NCI-H1436 treated with DMSO at 0.1 percent for 48 hours (cell line): ENCODE measurements at places on chromosomes 12 and 14.

DNA sequence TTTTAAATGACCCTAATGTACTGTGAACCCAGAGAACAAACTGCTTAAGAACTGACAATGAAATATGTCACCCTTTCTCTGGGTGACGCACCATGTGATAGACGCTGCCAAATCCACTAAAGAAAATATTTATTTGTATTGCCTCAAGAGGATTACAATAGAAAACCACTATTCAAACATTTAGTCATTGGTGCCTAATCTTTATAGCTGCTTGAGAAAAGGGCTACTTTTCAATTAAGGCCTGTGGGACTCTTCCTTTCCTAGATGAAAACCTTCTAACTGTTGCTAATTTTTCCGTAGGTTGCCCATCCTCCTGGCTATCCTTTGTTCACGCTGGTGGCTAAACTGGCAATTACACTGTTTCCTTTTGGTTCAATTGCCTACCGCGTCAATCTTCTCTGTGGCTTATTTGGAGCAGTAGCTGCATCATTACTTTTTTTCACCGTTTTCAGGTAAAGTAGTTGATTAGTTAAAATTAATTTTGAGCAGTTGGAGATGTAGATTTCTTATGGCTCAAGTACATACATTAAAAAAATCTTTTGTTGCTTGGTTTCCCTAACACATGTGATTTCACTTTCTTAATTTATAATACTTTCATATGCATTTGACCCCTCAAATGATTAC is 6.0 kb downstream of the TMEM260 start:
- peak; percentile 34 for DNase-seq

DNA sequence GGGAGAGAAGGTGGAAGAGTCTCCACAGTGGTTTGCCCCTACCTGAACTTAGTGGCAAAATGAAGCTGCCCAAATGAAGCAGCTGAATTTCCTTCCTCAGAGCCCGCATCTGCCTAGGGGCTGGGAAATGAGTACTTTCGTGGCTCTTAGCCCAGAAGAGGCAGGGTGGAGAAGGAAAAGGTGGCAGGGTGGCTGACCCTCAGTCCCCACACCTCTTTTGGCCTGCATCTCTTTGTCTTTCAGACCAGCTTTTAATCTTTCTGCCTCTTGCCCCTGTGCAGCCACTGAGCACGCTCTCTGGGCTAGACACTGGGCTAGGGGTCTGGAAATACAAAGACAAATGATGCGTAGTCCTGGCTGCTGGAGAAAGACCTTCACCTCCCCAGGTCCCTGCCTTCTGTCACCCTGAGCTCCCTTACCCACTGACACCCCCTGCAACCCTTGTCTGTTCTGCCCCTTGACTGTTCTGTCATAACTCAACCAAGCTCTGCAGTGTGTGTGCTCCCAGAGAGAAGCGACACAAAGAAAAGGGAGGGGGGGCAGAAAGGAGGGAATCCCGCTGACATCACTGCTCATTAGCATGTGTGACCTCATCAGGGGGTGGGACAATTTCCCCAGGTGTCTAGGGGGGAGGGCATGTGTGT is 371 bp upstream of the REM2 start:
- DNase-seq = peak; percentile 33

- no peak for DNase-seq
Observed at GRCh38 chr14:38042322-38042721, 165.4 kb upstream of the SSTR1 start.

- no peak for DNase-seq
Observed at GRCh38 chr14:23864861-23865260, 88.7 kb upstream of the DHRS4 start.

- peak; percentile 84 for DNase-seq
Observed at GRCh38 chr14:51846631-51847488, 13.6 kb upstream of the GNG2 start.

- no peak for DNase-seq
Observed at GRCh38 chr12:75840994-75841355, 190.6 kb downstream of the PHLDA1 start.

DNA sequence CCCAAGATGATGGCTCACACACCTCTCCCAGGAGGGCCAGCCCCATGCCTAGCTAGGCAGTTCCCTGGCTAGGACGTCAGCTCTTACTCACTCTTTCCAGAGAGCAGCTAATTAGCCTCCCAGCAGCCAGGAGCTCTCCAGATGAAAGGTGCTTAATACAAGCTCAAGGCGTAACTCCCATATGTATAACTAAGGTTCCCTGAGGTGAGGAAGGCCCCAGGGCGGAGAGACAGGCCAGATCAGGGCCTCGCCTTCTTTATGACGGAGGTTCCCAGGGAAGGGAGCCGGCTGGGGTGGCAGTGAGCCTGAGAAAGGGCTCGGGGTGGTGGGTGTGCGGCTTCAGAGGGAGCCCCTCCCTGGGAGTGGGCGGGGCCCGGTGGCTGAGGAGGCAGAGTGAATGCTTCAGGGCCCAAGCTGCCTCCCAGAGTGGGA is 26.4 kb upstream of the ZFP36L1 start:
- no peak for DNase-seq

GRCh38 chr14:41758011-41758665 is 151.5 kb downstream of the LRFN5 start:
- no peak for DNase-seq

GRCh38 chr12:77878901-77879300 is 48.2 kb downstream of the NAV3 start:
- DNase-seq = no peak

GRCh38 chr12:84362552-84362897 is 550.1 kb downstream of the SLC6A15 start:
- no peak for DNase-seq

DNA sequence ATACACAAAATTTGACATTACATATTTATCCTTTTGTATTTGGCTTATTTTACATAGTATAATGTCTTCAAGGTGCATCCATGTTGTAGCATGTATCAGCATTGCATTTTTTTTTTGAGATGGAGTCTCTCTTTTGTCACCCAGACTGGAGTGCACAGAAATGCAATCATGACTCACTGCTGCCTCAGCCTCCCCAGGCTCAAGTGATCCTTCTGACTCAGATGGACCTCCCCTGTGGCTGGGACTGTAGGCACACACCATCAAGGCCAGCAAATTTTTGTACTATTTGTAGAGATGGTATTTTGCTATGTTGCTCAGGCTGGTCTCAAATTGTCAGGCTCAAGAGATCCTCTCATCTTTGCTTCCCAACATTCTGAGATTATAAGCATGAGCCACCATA is 214.4 kb upstream of the ALG10B start:
- no peak for DNase-seq

DNA sequence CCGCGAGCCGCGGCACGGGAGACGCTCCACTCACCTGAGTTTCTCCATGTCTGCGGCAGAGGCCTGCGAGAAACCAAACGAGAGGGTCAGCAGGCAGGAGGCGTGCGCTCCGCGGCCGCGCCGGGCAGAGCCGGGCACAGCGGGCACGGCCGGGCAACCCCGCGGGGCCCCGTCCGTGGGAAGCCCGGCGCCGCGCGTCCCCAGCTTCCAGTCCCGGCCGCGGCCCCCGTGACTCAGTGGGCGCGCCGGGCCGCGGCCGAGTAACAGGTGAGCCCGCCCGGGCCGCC is 19.4 kb downstream of the BEGAIN start:
- no peak for DNase-seq

DNA sequence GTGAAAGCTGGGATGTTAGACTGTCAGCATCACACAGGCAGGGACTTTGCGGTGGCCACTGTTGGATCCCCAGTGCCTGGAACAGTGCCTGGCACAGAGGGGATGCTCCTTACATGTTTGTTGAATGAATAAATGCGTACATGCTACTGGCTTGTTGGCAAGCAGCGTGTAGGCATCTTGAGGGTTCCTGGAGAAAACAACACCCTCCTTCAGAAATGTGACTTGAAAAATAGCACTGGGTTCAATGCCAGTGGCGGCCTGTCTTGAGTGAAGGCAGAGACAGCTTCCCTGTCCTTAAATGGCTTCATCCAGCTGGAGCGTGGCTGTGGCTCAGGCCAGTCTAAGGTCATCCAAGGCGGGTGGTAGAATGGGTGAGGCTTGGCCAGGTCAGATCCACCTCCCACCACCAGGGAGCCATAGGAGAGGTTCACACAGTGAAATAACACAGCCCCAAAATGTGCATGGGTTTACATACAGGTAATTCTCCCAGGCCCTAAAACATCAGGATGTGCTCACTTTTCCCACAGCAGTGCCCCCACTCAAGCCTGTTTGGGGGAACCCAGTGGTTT is 171.4 kb downstream of the PHETA1 start:
- no peak for DNase-seq

DNA sequence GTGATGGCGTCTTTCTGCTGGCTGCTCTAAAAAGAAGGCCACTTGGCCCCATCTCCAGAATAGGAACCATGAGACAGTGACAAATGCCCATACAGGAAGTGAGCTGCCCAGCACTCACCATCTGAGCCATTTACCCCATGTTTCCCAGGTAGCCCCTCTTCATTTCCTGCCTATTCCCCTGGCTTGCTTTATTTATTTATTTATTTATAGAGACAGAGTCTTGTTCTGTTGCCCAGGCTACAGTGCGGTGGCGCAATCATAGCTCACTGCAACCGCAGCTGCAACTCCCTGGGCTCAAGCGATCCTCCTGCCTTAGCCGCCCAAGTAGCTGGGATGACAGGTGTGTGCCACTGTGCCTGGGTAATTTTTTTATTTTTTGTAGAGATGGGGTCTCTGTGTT is 71.2 kb downstream of the RIN3 start:
- no peak for DNase-seq

- DNase-seq = no peak
Observed at GRCh38 chr12:34398706-34399630, 376.7 kb downstream of the ALG10 start.

DNA sequence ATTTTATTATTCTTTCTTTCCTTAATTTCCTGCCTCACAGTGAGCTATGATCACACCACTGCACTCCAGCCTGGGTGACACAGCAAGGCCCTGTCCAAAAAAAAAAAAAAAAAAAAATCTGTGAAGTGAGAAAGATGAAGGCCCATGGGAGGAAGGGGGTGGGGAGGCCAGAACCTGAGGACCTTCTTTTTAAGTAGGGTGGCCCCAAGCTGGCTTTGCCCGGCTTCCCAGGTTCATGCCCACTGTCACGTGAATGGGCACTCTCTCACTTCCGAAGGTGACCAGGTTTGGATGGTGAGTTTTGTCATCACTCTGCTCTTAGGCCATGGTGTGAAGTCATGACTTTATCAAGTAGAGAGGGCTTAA is 82.3 kb downstream of the TNFAIP2 start:
- DNase-seq = no peak

DNA sequence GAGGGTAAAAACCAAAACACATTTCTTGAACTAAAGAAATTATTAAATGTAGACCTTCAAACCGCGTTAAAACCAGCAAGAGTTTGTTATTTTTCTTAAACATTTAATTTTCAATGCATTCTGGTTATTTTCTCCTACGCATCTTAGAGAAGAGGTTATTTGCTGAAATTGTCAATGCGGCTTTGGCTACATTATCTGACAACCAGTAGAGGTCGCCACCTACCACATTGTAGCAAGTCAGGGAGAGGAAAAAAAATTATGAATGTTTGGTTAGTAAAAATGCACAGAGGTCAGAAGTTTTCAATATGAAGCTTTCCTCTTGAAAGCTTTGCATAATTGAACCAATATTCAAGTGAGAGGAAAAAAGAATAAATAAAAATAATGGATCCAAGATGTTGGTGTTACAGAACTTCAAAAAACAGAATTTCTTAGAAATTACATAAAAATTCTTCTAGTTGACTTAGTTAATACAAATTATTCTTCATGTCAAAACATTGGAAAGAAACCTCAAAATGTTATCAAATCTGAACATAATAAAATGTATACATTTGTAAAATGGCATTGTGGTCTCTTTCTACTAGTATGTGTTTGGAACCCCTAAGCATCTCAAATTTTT is 159.4 kb upstream of the TMTC2 start:
- no peak for DNase-seq

DNA sequence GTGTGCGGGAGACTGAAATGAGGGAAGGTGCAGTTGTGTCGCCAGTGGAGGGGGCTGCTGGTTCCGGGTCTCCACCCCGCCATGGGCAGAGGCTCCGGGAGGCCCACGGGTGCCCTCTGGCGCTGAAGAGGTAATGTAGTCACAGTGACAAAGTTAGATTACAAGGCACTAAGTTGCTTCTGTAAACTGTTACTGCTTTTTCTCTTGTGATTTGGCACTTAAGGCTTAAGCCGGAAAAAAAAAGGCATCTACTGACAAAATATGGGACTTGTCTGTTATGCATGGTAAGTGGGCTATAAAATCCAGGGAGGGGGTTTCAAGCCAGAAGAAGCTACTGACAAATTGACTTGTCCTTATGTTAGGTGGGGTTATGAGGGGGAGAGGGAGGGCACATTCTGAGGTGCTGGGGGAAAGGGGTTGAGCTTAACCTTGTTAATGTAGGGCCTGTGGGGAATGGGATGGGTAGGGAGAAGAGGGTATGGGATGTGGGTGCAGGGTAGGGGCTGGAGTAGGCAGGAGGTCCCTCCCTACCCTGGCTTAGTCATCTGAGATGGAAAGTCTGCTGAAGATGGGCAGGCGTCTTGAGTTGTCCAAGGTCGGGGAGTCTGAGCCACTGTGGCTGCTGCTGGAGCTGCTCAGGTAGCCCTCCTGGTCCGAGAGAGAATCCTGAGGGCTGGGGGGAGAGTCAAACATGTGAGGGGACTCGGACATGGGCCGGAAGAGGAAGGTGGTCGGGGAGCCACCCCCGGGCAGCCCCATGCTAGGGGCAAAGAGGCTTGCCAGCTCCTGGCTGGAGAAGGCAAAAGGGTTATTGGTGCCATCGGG is 3.7 kb downstream of the ZFP36L1 start:
- no peak for DNase-seq

DNA sequence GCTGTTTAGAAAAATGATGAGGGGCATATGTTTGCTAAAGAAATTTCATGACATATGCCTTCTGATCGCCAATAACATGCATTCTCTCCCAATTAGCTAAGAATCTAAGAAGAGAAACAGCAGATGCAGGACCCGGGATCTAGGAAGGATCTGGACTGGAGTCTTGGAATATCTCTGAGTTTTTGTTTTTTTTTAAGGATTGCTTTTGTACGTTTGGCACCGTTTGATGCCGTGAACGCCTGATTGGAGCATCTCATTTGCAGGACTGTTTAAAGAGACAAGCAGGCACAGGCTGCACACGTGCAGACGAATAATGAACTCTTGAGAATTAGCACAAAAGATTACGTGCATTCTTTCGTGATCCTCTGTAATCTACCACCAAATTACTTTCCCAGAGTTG is 13.6 kb downstream of the EML1 start:
- DNase-seq = no peak
